ENCODE measurements at places on chromosomes 5 and 9.
A peak's percentile ranks its signal among the peaks of the same experiment; 100 is the strongest.

- no peak for DNase-seq
Measured at GRCh38 chr5:5203451-5203850, 63.3 kb downstream of the ADAMTS16 start.

DNA sequence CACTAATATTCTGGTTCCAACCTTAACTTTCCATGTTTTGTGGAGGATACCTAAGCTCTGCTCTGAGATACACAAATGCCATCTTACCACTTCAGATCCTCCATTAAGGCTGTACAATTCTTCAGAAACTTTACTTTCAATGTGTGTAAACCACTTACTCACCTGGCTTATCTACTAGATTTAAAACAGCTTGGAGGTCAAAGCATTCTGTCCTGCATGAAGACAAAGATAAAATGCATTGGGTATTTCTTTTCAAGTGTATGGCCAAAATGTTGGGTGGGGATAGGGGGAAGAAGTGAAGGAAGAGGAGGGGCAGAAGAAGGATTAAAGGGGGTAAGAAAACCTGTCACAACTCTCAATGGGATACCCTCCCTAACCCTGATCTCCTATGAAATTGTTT lies 939 bp downstream of the GOLGA1 start:
- DNase-seq = no peak

GRCh38 chr5:41356786-41357185 lies 143.5 kb upstream of the C6 start:
- no peak for DNase-seq

DNA sequence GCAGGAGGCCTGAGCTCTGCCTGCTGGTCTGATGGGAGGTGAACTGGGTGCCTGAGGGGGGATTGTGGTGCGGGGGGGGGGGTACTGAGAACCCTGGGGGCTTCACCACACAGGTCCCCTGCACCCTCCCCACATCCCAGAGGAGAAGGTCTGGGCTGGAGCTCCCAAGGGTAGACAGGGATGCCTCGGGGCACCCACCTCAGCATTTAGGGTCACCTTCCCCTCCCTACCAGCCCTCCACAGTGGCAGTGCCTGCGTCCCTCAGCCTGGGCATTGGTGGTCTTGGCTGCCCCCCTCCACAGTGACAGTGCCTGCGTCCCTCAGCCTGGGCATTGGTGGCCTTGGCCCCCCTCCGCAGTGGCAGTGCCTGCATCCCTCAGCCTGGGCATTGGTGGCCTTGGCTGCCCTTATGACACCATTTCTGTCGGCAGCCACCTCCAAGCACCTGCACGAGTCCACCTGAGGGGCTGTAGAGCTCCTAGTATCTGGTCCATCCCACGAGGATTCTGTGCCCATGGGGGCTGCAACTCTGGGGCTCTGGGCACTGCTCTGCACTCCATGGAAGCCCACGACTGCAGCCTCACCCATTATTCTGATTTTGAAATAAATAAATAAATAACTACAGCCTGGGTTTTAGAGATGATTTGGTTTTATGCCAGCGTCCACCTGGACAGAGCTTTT lies 21.5 kb downstream of the NKD2 start:
- no peak for DNase-seq

DNA sequence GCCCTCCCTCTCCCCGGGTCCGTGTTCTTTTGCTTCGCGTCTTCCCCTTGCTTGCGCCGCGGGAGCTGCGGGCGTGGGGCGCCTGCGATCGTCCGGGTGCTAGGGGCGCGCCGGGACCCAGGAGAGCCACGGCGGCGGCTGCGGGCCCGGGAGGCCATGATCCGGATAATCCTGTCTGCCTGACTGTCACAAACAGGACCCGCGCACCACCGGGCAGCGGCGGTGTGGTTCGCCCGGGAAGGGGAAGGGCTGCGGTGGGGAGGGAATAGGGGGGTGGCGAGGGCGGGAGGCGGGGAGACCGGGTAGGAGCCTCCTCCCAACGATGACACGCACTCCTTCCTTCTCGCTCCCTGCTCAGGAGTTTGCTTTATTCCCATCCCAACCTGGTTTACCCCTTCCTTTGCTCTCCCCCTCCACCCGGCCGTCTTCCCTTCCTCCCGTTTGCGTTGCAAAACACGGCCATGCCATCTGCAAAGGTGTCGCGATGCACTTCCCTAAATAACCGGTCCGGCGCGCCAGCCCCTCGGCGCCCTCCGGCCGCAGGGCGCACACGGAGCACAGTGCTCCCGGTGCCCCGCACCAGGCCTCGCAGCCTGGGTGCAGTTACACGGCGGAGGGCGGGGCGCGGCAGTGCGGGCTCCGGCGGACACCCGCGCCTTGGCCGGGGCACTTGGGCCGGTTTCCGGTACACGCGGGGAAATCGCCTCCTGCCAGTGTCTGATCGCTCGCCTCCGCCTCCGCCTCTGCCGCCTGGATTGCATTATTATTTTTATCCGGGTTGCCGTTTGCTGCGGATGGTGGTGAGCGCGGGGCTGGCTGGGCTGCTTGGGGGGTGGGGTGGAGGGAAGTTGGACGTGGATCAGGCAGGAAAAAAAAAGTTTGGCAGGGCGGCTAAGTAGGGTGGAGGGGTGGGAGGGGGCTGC lies 1.5 kb downstream of the SMARCA2 start:
- peak; percentile 55 for DNase-seq

- DNase-seq = no peak
Measured at GRCh38 chr9:79432485-79432884, 139.3 kb upstream of the TLE4 start.

- DNase-seq = no peak
Measured at GRCh38 chr5:12322042-12322441, 417.8 kb upstream of the CTNND2 start.

DNA sequence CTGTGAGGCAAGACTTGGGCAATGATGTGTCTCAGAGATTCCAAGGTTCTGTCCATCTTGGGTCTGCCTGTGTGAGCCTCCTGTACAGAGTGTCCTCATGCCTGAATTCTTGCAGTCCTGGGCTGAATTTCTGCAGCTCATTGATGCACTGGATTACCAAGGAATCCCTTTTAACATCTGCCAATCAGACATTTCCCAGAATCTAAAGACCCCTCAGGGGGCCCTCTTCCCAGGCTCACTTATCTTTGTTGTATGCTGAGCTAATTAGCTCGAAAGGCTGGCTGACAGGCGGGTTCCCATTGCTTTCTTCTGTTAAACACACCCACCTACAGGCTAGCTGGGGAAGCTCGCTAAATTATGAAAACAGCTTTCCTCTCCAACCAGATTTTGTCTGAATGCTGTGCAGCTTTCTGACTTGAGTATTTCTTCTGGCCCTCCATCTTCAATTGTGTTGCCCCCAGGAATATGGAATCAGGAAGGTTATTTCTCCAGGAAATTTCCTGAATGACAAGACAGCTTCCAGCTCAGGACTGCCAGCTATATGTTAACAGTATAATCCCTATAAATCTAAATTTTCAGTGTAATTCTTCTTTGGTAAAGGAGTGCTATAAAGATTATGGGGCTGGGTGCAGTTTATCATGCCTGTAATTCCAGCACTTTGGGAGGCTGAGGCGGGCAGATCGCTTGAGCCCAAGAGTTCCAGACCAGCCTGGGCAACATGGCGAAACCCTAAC lies at the start of gene LIX1:
LIX1 (minus strand) TSS at position 91 of the 734 bp plus-strand sequence; CDS start at position 56, 35 bp downstream.
- DNase-seq = peak; percentile 47

DNA sequence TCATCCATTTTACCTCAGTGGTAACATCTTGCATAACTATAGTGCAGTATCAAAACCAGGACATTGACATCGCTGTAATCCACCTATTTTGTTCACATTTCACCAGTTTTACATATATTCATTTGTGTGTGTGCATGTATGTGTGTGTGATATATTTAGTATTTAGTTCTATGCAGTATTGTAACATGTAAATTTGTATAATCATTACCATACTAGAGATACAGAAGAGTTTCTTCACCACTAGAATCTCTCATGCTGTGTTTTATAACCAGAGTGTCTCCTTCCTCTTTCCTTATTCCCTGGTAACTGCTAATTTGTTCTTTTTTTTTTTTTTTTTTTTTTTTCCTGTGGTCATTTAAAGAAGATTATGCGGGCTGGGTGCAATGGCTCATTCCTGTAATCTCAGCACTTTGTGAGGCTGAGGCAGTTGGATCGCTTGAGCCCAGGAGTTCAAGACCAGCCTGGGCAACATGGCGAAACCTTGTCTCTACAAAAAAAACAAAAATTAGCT lies 11.0 kb downstream of the RASA1 start:
- DNase-seq = no peak

- no peak for DNase-seq
Measured at GRCh38 chr5:143341807-143342570, 61.5 kb downstream of the NR3C1 start.

DNA sequence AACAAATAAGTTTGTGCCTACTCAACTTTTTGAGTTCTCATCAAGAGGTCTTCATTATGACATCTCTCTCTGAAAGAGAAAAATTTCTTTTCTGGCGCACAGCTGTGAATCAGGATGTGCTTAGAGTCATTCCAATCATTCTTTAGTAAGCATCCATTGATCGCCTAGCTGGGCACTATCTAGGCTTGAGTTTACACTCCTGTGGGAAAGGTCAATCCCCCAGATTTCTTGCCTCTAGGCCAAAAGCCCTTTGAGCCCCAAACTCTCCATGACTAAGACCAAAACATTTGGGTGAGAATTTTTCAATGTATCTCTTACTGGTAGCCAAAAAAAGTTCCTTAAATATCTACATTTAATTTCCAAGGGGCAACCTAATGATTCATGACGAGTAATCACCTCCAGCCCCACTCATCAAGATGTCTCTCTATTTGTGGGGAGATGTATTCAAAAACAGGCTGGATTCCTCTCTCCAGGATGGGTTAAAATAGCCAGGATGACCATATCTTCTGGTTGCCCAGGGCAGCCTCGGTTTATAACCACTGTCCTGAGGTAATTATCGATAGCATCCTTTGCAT lies 101.7 kb downstream of the GNA14 start:
- no peak for DNase-seq

GRCh38 chr9:95822583-95823431 lies 52.7 kb upstream of the ERCC6L2 start:
- no peak for DNase-seq

GRCh38 chr5:135599421-135600151 lies 20.8 kb upstream of the CXCL14 start:
- no peak for DNase-seq

DNA sequence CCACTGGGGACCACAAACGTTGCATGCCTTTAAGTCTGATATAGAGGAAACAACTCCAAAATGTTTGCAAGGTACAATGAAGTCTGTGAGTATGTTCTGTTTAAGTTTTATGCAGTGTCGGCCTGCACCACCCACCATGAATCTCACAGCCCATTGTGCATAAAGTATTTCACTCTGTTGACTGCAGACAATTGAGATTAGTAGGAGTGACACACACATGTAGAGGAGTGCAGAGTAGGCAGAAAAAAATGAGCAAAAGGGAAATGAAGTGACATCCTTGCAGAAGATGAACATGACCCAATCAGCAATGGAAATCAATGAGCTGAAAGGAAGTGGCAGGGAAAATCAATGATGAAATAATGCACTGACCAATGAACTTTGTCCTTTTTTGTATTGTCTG lies 315.6 kb upstream of the PTPRD start:
- DNase-seq = no peak

DNA sequence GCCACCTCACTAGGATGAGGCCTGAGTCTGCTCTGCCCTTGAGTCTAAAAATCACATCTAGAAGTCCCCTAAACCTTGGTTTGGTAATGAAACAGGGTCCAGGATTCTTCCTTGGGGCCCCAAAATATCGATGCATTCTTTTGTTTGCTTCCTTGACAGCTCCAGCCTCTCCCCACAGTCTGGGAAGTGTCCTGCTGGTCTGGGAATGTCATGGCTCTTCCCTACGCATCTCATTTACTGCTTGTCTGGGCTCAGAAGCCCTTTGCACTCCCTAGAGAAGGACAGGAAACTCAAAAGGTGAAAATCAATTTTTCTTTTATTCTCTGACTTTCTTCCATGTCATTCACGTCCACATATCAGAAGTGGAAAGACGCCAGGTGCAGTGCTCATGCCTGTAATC lies 115.8 kb downstream of the DRD1 start:
- DNase-seq = no peak

- DNase-seq = no peak
Measured at GRCh38 chr5:72307573-72307967, 12.5 kb downstream of the MRPS27 start.

DNA sequence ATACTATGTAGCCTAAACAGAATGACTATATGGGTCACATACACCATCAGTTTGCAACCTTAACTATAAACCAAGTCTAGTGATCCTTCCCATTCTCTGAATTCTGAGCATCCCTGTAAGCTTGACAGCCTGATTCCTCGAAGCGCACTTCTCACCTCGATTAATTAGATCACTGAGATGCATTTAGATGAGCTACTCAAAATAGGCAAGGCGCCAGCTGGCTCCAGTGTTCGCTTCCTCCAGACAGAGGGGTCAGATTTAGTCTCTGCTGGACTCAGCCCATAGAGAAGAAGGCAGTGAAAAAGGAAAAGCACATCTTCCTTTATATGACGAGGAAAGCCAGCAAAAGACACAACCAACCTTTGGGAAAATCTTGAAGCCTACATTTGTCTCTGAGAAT lies 371.5 kb downstream of the MLLT3 start:
- no peak for DNase-seq

GRCh38 chr5:16178745-16179372 lies 732 bp downstream of the MARCHF11 start:
- peak; percentile 80 for DNase-seq

DNA sequence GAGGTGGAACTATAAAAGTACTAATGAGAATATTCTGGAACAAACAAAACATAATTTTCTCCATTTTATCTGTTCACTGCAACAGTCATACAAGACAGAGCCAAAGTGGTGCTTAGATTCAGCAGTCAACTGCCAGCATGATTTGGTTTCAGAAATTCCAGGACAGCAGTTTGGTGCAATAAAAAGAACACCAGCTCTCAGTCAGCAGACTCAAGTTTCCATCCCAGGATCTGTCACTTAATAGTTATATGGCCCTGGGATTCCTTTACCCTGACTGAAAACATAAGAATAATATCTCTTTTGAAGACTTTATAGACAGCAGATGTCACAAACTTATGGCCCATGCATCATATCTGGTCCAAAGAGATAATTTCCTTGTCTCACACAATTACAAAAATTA lies 92.8 kb upstream of the RASEF start:
- DNase-seq = no peak

DNA sequence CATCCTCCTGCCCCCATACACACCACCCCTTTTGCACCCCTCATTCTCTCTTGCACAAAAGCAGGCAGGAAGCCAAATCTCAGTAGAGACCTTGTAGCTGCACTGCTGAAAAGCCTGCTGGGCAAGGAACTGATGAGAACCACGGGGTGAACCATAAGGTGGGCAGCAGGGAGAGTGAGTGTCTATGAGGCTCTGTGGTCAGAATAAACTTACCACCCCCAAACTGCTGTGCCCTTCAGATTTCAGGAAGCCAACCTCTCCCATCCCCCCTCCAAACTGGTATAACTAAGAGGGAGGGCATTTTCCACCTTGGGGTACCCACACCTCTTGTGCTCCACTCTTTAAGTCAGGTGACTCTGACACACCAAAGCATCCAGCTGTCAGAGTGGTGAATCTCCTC lies 471.4 kb downstream of the SPOCK1 start:
- DNase-seq = no peak
